Fibroblast of lung (primary cell): ENCODE measurements at places on chromosomes 16 and 17. TPM values are rescaled to one million over a fixed set of nuclear protein-coding genes. Genes with fewer than 3 reads are reported as not detected.

Gene NGFR
- under 0.01 and 0.17 TPM in 2 replicates for total RNA-seq

GRCh38 chr16:77869997-77870813 is 81.8 kb downstream of the VAT1L start:
- H3K27me3 ChIP-seq = no peaks in the 10 kb centered on the region
- no peak overlapping the region for H3K4me3 ChIP-seq

Gene HASPIN
- 0.51 and 2.0 TPM in 2 replicates for total RNA-seq

DNA sequence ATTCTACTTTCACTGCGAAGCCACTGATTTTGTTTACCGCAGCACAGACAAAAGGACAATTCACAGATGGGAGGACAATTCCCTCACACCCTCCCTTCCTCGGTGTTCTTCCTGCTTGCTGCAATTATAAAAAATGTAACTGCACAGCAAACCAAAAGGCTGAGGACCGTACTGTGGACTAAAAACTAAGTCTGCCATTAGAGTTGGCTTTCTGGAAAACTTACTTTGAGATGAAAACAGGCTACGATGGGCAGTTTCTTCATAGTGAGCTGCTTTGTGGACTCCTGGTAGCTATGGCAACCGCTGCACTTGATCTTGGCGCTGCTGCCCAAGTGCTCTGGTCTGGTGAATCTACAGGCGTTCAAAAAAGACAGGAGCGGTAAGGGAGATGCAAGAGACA is 35.2 kb downstream of the USP22 start:
- H3K4me3 ChIP-seq = no peak overlapping the region
- no peak for DNase-seq
- H3K4me1 ChIP-seq = no peaks in the 10 kb centered on the region
- H3K27ac ChIP-seq = no peak overlapping the region
- no peaks in the 10 kb centered on the region for H3K27me3 ChIP-seq

Gene STH
- total RNA-seq = not detected in 2 replicates

- H3K4me3 ChIP-seq = no peak within 1 kb of the TSS
- peaks cover under 1% of the 10 kb centered on the region for H3K27me3 ChIP-seq
- no peak for DNase-seq
- no peaks in the 10 kb centered on the region for H3K4me1 ChIP-seq
- H3K36me3 ChIP-seq = no peaks in the 10 kb centered on the region
- H3K27ac ChIP-seq = no peak within 1 kb of the TSS
Measured at GRCh38 chr16:55323637-55324271, at the start of gene IRX6. Gene IRX6 (plus strand): TSS chr16:55324203. CDS start chr16:55325092, 889 bp downstream.

DNA sequence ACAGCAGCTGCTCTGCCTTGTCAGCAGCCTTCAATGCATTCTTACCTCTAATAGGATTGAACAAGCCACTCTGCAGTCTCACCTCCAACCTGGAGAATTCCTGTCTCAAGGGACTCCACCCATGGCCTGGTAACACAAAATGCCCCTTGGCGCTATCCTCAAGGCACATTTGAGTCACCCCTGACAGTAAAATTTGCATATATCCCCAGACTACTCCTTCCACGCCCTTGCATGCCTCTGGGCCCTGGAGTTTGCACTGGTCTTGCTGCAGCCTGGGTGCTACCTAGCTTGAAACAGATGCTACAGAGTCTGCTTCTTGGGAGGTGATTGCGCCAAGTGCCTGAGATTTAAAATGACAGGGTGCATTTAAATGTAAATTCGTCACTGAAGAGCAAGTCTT is 391.4 kb upstream of the MAF start:
- no peaks in the 10 kb centered on the region for H3K36me3 ChIP-seq
- no peaks in the 10 kb centered on the region for H3K27me3 ChIP-seq
- H3K4me1 ChIP-seq = no peaks in the 10 kb centered on the region
- H3K4me3 ChIP-seq = no peak overlapping the region
- H3K27ac ChIP-seq = no peak overlapping the region
- no peak for DNase-seq

DNA sequence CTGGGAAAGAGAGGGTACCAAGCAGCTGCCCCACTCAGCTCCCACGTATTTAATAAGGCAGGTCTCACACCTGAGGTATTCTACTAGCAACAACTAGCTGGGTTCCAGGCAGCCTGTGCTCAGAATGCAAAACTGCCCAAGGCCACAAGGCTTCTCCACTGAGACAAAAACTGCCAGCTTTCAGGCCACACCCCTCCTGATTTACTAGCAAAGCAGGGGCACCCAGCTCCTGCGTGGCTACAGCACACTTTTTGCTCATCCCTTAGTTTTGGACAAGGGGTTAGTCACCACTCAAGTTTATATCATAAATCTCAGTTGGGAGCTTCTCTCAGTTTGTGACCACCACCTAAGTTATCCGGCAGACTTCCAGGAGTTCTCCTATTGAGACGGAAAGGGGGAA is 494.6 kb downstream of the CDH11 start:
- no peaks in the 10 kb centered on the region for H3K36me3 ChIP-seq
- H3K4me3 ChIP-seq = no peak overlapping the region
- DNase-seq = no peak

- DNase-seq = peak; percentile 56
- H3K4me3 ChIP-seq = no peak overlapping the region
- no peaks in the 10 kb centered on the region for H3K4me1 ChIP-seq
Measured at GRCh38 chr16:12170103-12171040, 193.8 kb downstream of the SNX29 start.

Gene TAC4
- not detected in 2 replicates for total RNA-seq

- H3K27ac ChIP-seq = no peak overlapping the region
- peak; percentile 83 for DNase-seq
- H3K36me3 ChIP-seq = no peaks in the 10 kb centered on the region
- H3K4me1 ChIP-seq = peaks cover 5% of the 10 kb centered on the region
- no peaks in the 10 kb centered on the region for H3K27me3 ChIP-seq
- H3K4me3 ChIP-seq = no peak overlapping the region
Measured at GRCh38 chr16:50251375-50252081, 14.8 kb upstream of the ADCY7 start.

DNA sequence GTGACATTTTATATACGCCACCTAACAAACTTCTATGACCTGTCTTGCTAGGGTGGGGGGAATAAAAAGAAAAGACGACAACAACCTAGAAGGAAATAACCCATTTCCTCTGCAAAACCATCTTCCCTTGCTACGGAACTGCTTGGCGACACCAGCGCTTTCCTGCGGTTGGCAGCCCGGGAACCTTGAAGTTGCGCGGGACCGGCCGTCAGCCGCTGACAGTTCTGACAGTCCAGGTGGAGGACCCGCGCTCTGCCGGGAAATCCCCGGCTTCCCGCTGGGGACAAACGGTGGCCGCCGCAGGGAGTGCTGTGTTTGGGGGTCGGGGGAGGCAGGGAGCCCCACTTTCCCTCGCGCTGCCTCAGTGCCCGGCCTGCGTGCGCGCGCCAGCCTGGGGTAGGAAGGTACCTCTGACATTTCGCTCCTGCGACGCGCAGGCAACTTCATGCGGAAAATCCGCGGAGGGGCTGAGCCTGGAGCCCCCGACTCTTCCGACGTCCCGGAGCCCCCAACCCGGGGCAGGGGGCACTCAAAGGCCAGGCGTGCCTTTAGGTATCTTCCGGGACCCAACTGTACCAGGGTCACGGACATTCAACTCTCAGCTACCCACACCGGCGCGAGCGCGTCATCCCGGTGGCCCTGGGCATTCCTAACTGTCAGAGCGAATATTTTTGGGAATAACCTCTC is 516 bp downstream of the SLC16A6 start:
- no peaks in the 10 kb centered on the region for H3K27me3 ChIP-seq
- peak overlapping the region; percentile 74 for H3K4me3 ChIP-seq
- peak overlapping the region; percentile 69 for H3K27ac ChIP-seq
- H3K36me3 ChIP-seq = no peaks in the 10 kb centered on the region

- no peaks in the 10 kb centered on the region for H3K4me1 ChIP-seq
- DNase-seq = no peak
- H3K36me3 ChIP-seq = no peaks in the 10 kb centered on the region
Measured at GRCh38 chr17:41510251-41511065, 5.0 kb upstream of the KRT13 start.

DNA sequence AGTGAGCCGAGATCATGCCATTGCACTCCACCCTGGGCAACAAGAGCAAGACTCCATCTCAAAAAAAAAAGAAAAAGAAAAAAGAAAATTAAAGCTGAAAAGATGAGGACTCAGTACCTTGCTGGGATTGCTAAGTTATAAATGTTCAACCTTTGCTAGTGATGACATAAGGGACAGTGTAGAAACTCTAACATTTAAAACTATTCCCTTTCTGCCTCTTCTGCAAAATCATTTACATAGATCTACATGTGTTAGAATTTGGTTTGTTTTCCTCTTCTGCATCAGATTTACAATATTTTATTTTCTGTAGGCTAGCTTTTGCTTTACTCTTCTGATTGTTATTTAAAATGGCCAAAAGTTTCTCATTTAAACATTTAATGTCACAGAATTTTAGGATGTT is 49.5 kb upstream of the HAS3 start:
- H3K36me3 ChIP-seq = no peaks in the 10 kb centered on the region
- no peak overlapping the region for H3K4me3 ChIP-seq
- H3K4me1 ChIP-seq = no peaks in the 10 kb centered on the region
- no peaks in the 10 kb centered on the region for H3K27me3 ChIP-seq

DNA sequence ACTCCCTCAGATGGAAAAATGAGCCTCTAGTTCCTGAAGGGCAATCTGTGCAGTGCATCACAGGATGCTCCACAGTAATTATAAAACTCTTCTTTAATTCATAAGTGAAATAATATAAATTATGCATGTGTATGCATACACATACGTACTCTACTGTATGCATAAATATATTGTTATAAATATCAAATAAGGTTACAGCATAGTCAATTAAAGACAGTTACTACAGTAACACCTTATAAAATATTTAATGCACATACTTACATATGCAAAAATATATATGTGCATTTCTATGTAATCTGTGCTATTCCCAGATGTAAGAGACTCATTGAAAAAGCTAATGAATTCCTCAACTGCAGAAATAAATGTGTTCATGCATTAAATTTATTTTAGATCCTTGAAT is 1515.1 kb downstream of the CDH11 start:
- no peaks in the 10 kb centered on the region for H3K36me3 ChIP-seq
- no peak overlapping the region for H3K4me3 ChIP-seq
- no peaks in the 10 kb centered on the region for H3K27me3 ChIP-seq
- no peak overlapping the region for H3K27ac ChIP-seq
- DNase-seq = no peak

GRCh38 chr17:55549140-55549539 is 37.9 kb upstream of the SMIM36 start:
- H3K4me3 ChIP-seq = no peak overlapping the region
- no peaks in the 10 kb centered on the region for H3K27me3 ChIP-seq
- DNase-seq = no peak
- no peaks in the 10 kb centered on the region for H3K4me1 ChIP-seq
- no peaks in the 10 kb centered on the region for H3K36me3 ChIP-seq

DNA sequence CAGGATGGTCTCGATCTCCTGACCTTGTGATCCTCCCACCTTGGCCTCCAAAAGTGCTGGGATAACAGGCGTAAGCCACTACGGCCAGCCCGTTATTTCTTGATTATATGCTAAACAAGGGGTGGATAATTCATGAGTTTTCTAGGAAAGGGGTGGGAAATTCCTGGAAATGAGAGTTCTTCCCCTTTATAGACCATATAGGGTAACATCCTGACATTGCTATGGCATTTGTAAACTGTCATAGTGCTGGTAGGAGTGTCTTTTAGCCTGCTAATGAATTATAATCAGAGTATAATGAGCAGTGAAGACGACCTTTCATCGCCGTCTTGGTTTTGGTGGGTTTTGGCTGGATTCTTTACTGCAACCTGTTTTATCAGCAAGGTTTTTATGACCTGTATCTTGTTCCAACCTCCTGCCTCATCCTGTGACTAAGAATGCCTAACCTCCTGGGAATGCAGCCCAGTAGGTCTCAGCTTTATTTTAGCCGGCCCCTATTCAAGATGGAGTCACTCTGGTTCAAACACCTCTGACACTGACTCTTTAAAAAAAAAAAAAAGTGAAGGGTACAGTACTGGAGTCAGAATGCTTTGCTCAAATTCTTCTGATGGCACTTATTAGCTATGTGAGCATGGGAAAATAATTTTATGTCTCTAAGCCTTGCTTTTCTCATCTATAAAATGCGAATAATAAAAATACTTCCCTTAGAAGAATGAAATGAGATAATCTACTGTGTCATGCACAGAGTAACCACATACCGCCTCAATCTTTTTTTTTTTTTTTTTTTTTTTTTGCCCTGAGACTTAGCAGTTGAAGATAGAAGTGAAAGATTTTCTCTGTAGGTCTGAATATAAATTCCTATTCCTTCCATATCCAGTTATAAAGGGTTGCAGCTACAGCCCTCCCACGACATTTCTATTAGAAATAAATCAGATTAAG is 5.1 kb upstream of the CALCOCO2 start:
- no peak overlapping the region for H3K4me3 ChIP-seq
- H3K4me1 ChIP-seq = no peaks in the 10 kb centered on the region
- no peaks in the 10 kb centered on the region for H3K36me3 ChIP-seq
- peak; percentile 57 for DNase-seq
- no peaks in the 10 kb centered on the region for H3K27me3 ChIP-seq

- no peak overlapping the region for H3K27ac ChIP-seq
- peaks cover 7% of the 10 kb centered on the region for H3K27me3 ChIP-seq
- H3K36me3 ChIP-seq = no peaks in the 10 kb centered on the region
Measured at GRCh38 chr17:63477480-63478440, 899 bp downstream of the ACE start.

Gene AIPL1
- under 0.01 TPM in 1 of 2 replicates, not detected in the other for total RNA-seq

Gene CSH1
- not detected in 2 replicates for total RNA-seq

- H3K4me1 ChIP-seq = no peaks in the 10 kb centered on the region
- H3K4me3 ChIP-seq = no peak overlapping the region
- no peak overlapping the region for H3K27ac ChIP-seq
- no peaks in the 10 kb centered on the region for H3K36me3 ChIP-seq
- no peaks in the 10 kb centered on the region for H3K27me3 ChIP-seq
Measured at GRCh38 chr16:77450790-77451487, 16.1 kb upstream of the ADAMTS18 start.

Gene C17orf78
- total RNA-seq = not detected in 2 replicates

Gene CA4
- total RNA-seq = under 0.01 TPM in 1 of 2 replicates, not detected in the other

Gene ALDH3A1
- under 0.01 and 0.17 TPM in 2 replicates for total RNA-seq

Gene KLHL11
- total RNA-seq = 24.4 and 28.2 TPM in 2 replicates

DNA sequence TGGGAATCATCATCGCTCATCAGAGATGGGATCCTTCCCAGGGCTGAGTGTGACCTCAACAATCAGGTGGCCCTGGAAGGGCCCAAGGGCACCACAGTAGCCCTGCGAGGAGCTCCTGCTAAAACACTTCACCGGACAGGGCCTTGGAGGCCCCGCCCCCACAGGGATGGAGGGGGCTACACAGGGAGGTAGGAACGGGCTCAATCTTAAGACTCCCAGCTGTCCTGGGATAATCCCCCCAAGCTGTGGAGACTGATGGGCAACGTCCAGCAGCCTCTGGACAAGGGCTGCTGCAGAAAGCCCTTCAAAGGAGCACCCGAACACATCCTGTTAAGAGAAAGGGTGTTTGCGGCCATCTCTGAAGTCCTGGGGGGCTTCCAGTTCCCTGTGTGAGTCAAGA is 60.4 kb downstream of the ZNF423 start:
- H3K27ac ChIP-seq = no peak overlapping the region

Gene CDK3
- total RNA-seq = 1.3 TPM in 2 replicates

Gene VMO1
- 0.33 and 1.5 TPM in 2 replicates for total RNA-seq

DNA sequence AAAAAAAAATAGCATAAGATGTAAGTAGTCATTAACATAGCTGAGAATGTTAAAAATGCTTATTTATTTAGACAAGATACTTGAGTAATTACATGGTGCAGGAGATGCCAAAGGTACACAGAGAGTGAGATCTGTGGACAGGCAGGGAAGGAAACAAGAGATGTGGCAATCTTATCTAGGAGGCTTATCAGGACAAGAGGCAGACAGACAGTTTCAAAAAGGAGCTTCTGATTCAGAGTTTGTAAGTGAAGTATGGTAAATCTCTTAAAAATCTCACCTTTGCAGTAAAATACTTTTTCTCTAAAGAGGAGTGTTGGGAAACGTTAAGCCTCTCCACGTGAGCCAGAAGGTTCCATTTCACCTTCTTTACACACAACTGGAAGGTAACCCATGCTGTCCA is 19.9 kb upstream of the GHDC start:
- no peaks in the 10 kb centered on the region for H3K4me1 ChIP-seq
- no peaks in the 10 kb centered on the region for H3K27me3 ChIP-seq
- DNase-seq = no peak
- no peak overlapping the region for H3K27ac ChIP-seq
- no peak overlapping the region for H3K4me3 ChIP-seq
- peaks cover 4% of the 10 kb centered on the region for H3K36me3 ChIP-seq
